ENCODE measurements at places on chromosomes 7 and 10.

DNA sequence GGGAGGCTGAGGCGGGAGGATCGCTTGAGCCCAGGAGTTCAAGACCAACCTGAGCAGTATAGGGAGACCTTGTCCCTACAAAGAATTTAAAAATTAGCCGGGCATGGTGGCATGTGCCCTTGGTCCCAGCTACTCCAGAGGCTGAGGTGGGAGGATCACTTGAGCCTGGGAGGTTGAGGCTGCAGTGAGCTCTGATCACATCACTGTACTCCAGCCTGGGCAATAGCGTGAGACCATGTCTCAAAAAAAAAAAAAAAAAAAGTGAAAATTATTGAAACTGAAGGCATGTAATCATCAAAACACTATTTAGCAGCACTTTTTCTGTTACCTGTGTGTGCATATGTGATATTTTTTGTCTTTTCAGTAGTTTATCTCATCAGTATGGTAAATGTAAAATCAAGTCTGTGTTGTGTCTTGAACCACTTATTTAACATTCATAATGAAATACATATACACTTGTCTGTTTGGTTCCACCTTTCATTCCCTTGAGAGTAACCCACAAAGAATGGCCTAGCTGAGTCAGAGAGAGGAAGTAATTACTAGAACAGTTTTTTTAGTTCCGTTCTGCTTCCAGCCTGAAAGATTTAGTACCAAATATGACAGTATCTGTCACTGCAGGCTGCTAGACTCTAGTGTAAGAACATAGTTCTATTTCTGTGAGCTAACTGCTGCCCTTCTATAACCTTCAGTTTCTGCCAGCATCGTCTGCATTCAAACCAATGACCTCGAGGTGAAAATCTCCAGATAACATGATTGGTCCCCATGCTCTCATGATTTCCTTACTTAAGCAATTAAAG lies 68.6 kb downstream of the MMRN2 start:
- DNase-seq: peak; percentile 68

GRCh38 chr10:86481761-86482160 lies 39.8 kb downstream of the WAPL start:
- no peak for DNase-seq

DNA sequence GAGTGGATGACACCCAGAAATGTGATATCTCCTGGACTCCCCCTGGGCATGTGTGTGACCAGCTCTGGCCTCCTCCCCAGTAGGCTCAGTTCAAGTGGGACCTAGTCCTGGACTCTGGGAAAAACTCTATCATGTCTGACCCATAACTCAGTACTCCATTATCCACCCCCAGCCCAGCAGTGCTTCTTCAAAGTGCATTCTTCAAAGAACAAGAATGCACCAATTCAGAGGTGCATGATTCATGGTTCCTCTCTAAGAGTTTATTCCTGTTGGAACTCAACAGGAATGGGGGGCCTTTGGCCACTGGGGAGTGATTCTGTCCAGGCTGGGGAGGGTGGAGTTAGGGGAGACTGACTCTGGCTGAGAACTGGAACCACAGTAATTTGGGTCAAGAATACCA lies 173.6 kb upstream of the CXCL12 start:
- no peak for DNase-seq

DNA sequence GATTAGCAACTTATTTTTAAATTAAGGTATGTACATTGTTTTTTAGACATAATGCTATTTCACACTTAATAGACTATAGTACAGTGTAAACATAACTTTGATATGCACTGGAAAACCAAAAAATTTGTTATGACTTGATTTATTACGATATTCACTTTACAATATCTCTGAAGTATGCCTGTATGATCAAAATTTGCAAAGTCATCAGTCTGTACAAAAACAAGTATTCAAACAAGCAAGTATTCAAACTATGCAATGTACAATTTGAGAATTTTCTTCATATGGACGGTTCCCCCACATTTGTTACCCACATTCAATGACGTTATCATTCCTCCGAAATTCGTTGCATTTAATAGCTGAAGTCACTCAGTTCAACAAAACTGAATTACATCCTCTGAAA lies 147.9 kb downstream of the AVL9 start:
- DNase-seq: no peak

GRCh38 chr7:40546616-40547501 lies 412.1 kb downstream of the SUGCT start:
- peak; percentile 48 for DNase-seq

DNA sequence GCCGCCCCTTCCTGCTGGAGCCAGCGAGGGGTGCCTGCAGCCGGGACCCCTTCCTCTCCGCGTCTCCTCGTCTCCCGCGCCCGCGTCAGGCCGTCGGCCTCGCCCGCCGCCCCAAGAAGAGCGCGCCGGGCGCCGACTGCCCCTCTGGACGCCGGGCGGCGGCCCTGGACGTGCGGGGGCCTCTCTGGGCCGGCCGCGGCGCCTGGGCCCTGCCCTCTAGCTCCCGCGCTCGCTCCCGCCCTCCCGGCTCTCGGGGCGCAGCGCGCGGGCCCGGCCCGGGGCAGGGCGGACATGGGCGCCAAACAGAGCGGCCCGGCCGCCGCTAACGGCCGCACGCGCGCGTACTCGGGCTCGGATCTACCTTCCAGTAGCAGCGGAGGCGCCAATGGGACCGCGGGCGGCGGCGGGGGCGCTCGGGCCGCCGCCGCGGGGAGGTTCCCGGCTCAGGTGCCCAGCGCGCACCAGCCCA lies 704 bp downstream of the ZNRF2 start:
- peak; percentile 23 for DNase-seq

DNA sequence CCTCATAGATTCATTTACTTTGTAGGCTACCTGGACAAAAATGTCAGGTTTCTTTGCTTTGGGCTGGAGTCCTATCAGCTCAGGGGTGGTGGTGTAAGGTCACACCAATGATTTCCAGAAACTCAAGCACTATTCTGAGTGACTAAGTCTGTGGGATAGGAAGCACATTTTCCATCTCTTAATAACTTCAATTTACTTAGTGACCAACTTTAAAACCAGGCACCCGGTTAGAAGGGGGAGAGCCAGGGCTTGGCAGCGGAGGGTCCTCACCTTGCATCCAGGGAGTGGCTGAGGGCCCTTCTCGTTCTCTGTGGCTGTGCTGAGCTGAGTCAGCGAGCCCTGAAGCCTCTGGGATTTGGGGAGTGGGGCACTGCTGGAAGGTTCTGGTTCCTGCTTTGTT lies 6.7 kb downstream of the CHST3 start:
- no peak for DNase-seq

GRCh38 chr10:20313665-20314064 lies 497.4 kb downstream of the PLXDC2 start:
- DNase-seq: no peak

DNA sequence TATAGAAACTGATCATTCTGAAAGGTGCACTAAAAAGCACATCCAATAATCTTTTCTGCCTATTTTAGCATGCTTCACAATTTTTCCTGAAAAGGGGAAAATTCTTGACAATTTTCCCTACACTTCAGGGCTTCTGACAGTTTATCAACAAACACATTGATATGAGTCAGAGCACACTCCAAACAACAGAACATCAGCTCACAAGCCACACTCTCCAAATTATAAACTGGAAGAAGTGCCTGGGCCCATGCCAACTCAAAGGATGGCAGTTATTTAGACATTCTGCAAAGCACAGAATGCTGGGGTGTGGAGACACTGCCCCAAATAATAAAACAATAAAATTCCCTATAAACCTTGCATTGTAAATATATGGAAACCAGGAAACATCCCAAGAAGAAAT lies 90.8 kb downstream of the ELAPOR2 start:
- DNase-seq: peak; percentile 7
